Regular cardiac myocyte (primary cell): ENCODE measurements at places on chromosomes 2 and 18. TPM values are rescaled to one million over a fixed set of nuclear protein-coding genes. Genes with fewer than 3 reads are reported as not detected.

The TMEM178A gene
- 0.19 and 1.1 TPM in 2 replicates for total RNA-seq

The EN1 gene
- not detected in 2 replicates for total RNA-seq

The CELF4 gene
- under 0.01 TPM in 1 of 2 replicates, not detected in the other for total RNA-seq

The PHOSPHO2 gene
- total RNA-seq, result 1.3 and 2.8 TPM in 2 replicates

The RBKS gene
- 1.5 and 2.3 TPM in 2 replicates for total RNA-seq

The NPHP1 gene
- total RNA-seq, result 3.6 and 5.6 TPM in 2 replicates

The DPP4 gene
- total RNA-seq, result 87.2 and 433 TPM in 2 replicates

The ACMSD gene
- 0.28 TPM in 1 of 2 replicates, not detected in the other for total RNA-seq

The ITM2C gene
- total RNA-seq, result 37.0 and 118 TPM in 2 replicates

The AQP12A gene
- total RNA-seq, result not detected in 2 replicates

The NYAP2 gene
- total RNA-seq, result not detected in 2 replicates

The TBR1 gene
- under 0.01 TPM in 1 of 2 replicates, not detected in the other for total RNA-seq

The CDKL4 gene
- 1.7 and 11.8 TPM in 2 replicates for total RNA-seq

The CNNM4 gene
- 2.3 and 2.7 TPM in 2 replicates for total RNA-seq

The DUSP2 gene
- 2.3 and 2.9 TPM in 2 replicates for total RNA-seq

The MALL gene
- total RNA-seq, result 2.0 and 6.7 TPM in 2 replicates

The SLC11A1 gene
- 0.19 and 0.28 TPM in 2 replicates for total RNA-seq

The SCG2 gene
- 1.5 and 70.5 TPM in 2 replicates for total RNA-seq

The DYSF gene
- total RNA-seq, result 5.6 and 12.7 TPM in 2 replicates

The PGAP1 gene
- total RNA-seq, result 5.2 and 11.0 TPM in 2 replicates

The RND3 gene
- total RNA-seq, result 284 and 750 TPM in 2 replicates

The IL1F10 gene
- total RNA-seq, result not detected in 2 replicates
